Activated T-helper 1 cell treated with anti-CD3 and anti-CD28 coated beads, Interleukin-12 subunit alpha, Interleukin-12 subunit beta, Interleukin-2, Interleukin-4 antibody, amounts not matched to agents 30 ng/mL and 10 ng/mL and 1 ng/mL, durations not matched to agents 14 hours and 24 hours and 36 hours (primary cell): ENCODE measurements at places on chromosomes 5 and 9. TPM values are rescaled to one million over a fixed set of nuclear protein-coding genes. Genes with fewer than 3 reads are reported as not detected.

DNA sequence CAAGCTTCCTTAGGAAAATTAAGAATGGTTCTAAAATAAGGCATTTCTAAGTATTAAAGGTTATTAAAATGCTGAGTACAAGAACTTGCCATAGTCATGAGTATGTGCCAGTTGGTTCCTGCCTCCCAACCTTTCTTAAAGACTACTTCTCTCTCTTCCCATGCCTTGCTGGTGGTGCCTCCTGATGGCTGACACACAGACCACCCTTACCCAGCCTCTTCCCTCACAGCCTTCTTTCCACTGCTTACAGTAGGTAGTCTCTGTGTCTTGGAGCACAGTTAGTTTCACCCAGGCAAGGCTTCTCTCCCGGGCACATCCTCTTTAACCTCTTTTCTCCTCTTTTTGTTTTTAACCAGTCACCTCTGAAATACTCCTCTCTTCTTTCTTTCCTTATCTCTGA, 20.6 kb upstream of the GPR150 start:
- no peaks in the 10 kb centered on the region for H3K27me3 ChIP-seq
- H3K36me3 ChIP-seq: peaks cover 4% of the 10 kb centered on the region
- no peaks in the 10 kb centered on the region for H3K4me1 ChIP-seq
- DNase-seq: no peak
- no peak overlapping the region for H3K27ac ChIP-seq

DNA sequence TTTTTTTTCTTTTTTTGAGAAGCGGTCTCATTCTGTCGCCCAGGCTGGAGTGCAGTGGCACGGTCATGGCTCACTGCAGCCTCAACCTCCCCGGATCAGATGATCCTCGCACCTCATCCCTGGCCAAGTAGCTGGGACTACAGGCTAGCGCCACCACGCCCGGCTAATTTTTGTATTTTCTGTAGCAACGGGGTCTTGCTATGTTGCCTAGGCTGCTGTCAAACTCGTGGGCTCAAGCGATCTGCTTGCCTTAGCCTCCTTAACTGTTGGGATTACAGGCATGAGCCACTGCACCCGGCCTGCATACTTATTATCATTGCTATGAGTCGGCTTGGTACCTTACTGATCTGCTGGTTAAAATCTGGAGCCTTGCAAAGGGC, 790 bp upstream of the IARS1 start:
- H3K36me3 ChIP-seq: peaks cover 45% of the 10 kb centered on the region
- peaks cover 69% of the 10 kb centered on the region for H3K4me1 ChIP-seq
- peak overlapping the region; percentile 98 for H3K4me3 ChIP-seq
- no peak for DNase-seq
- no peaks in the 10 kb centered on the region for H3K27me3 ChIP-seq

DNA sequence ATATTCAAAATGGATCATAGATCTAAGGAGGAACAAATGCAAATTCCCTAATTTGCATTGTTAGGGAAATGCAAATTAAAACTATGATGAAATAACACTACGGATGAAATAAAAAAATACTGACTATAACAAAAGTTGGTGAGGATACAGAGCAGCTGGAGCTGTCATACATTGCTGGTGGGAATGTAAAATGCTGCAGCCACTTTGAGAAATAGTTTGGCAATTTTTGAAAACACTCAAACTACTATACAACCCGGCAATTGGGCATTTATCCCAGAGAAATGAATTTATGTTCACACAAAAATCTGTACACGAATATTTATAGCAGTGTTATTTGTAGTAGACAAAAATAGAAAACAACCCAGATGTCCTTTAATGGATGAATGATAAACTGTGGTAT, 22.5 kb downstream of the C5orf47 start:
- H3K36me3 ChIP-seq: no peaks in the 10 kb centered on the region
- H3K27ac ChIP-seq: no peak overlapping the region
- H3K27me3 ChIP-seq: peaks cover 4% of the 10 kb centered on the region

FUT7 gene
- total RNA-seq: 0.16 and 0.22 TPM in 2 replicates

GRCh38 chr9:125683486-125683885, 23.5 kb downstream of the MAPKAP1 start:
- H3K4me1 ChIP-seq: peaks cover 10% of the 10 kb centered on the region
- H3K27me3 ChIP-seq: no peaks in the 10 kb centered on the region
- H3K36me3 ChIP-seq: peaks cover 6% of the 10 kb centered on the region
- H3K4me3 ChIP-seq: no peak overlapping the region

FIBCD1 gene
- total RNA-seq: not detected in 2 replicates

- no peak for DNase-seq
- H3K27me3 ChIP-seq: peaks cover 6% of the 10 kb centered on the region
- no peaks in the 10 kb centered on the region for H3K36me3 ChIP-seq
- H3K27ac ChIP-seq: no peak overlapping the region
- no peaks in the 10 kb centered on the region for H3K4me1 ChIP-seq
Measured at GRCh38 chr5:158166424-158166823, 307.5 kb upstream of the CLINT1 start.

DEPDC1B gene
- 19.6 and 21.2 TPM in 2 replicates for total RNA-seq
